Glomerular endothelial cell (primary cell): ENCODE measurements at places on chromosomes 12 and 14.

DNA sequence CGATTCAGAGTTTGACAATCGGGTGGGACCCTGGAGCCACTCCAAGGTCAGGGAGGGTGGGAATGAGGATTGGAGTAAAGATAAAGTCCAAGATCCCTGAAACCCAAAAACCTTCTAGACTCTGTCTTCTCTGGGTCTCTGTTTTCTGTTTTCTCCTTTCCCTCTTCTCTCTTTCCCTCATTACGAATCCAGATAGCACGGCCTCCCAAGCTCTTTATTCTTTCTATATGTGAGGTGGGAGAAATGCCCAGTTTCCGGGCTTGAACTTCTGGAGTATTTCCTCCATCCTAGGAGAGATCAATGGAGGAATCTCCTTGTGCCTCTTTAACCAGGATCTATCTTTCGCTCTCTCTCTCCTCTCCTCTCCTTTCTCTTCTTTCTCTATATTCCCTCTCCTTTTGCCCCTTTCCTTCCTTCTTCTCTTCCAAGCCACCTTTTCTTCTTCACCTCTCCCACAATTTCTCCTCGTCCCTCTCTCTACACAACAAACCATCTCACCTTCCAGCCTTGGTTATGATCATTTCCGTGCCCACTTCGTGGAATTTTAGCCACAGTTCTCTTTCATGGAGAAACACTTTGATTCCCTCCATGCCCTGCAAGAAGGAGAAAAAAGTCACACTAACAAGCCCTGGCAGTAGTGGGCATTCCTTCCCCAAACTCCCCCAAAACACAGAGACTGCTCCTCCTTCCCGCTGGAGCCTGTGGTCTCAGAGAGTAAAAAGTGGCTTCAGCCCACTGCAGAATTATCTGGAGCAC is 4.4 kb downstream of the TBX5 start:
- no peak for DNase-seq

GRCh38 chr12:132306885-132307191 is 22.6 kb downstream of the GALNT9 start:
- no peak for DNase-seq

DNA sequence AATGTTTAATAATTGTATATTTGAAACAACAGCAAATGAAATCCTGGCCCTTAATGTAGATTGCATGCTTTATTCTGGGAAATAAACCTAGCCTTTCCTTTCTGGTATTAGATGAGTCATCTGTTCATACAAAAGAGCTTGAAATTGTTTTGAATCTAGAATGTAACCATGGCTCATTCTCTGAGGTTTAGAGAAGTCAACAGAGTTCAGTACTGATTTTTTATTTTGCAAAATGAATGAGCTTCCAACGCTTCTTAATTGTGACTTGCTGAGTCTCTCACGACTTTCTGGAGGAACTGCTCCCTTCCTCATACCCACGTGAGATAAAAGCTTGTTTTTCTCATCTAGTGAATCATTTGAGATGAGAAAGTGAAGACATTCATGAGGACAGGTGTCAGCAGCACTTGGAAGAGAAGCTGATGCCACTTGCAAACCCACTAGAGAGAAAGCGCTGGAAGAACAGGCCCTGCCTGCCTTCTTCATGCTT is 509.6 kb downstream of the VRK1 start:
- DNase-seq: no peak

GRCh38 chr14:65179918-65180724 is 77.8 kb upstream of the MAX start:
- no peak for DNase-seq

DNA sequence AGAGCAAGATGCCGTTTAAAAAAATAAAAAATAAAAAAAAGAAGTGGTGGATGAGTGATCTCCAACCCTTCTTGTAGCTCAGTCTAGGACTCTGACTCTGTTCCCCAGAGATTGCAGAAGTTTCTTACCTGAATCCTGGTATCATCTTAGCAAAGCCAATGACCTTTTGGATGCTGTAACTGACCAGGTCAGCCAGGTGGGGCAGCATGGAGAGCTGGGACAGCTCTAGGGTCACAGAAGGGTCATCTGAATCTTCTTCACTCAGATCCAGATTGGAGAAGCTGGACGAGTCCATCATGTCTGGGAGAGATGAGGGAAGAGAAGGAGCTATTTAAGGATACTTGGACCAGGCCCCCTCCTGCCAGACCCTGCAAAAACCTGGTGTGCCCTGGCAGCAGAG is 35.8 kb upstream of the HDAC7 start:
- no peak for DNase-seq

DNA sequence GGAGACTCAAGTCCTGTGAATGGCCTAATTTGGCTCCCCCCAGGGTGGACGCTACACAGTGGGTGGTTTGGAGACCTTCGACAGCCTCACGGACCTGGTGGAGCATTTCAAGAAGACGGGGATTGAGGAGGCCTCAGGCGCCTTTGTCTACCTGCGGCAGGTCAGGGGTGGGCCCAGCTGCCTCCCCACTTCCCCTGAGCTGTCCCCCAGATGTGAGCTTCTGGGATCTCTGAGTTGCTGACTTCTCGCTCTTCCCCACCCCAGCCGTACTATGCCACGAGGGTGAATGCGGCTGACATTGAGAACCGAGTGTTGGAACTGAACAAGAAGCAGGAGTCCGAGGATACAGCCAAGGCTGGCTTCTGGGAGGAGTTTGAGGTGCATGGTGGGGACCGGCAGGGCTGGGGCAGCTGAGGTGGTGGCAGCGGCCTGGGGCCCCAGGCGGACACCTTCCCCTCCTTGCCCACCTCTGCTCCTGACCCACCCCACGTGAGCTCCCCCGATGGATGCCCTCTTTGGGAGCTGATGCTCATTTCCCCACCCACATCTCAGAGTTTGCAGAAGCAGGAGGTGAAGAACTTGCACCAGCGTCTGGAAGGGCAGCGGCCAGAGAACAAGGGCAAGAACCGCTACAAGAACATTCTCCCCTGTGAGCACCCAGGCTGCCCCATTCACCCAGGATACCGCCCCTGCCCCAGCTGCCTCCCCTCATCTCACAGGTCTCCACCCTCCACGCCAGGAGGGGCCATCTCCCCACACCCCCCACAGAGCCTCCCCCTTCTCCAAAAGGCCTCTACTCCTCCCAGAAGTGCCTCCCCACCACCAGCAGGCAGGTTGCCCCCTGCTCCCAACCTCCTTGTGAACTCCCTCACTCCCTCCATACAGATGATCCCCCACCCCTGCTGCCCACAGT is 4.2 kb downstream of the PTPN6 start:
- DNase-seq: no peak

- DNase-seq: no peak
Measured at GRCh38 chr12:95701275-95701674, 89.3 kb downstream of the NTN4 start.
